ENCODE measurements at places on chromosomes 5 and 9. TPM values are rescaled to one million over a fixed set of nuclear protein-coding genes. Genes with fewer than 3 reads are reported as not detected.

KIF12 gene
- total RNA-seq, result 4.8 TPM

AMACR gene
- total RNA-seq, result 12.2 TPM

PCDHB15 gene
- 2.8 TPM for total RNA-seq

BTNL3 gene
- total RNA-seq, result not detected

OR1Q1 gene
- not detected for total RNA-seq

CCDC112 gene
- total RNA-seq, result 7.4 TPM

GPRIN1 gene
- 1.4 TPM for total RNA-seq

CYFIP2 gene
- 36.6 TPM for total RNA-seq

KCNV2 gene
- not detected for total RNA-seq

ADAMTS2 gene
- 13.0 TPM for total RNA-seq

AGXT2 gene
- not detected for total RNA-seq

CCNJL gene
- 15.5 TPM for total RNA-seq

C6 gene
- total RNA-seq, result 9.8 TPM

ACOT12 gene
- total RNA-seq, result not detected

TSLP gene
- total RNA-seq, result 1.3 TPM

SVEP1 gene
- 55.9 TPM for total RNA-seq

RNF180 gene
- 12.2 TPM for total RNA-seq

RANBP3L gene
- total RNA-seq, result 2.8 TPM

FOXD4 gene
- 0.32 TPM for total RNA-seq

RHOBTB3 gene
- 51.7 TPM for total RNA-seq

ASPN gene
- total RNA-seq, result 2.3 TPM

FBP2 gene
- total RNA-seq, result not detected

Measured in lower lobe of right lung (tissue), 2 donors.